ENCODE measurements at places on chromosomes 1 and 21. TPM values are rescaled to one million over a fixed set of nuclear protein-coding genes. Genes with fewer than 3 reads are reported as not detected.

GRCh38 chr1:192877283-192877886 is 68.5 kb downstream of the RGS2 start:
- DNase-seq = no peak

GFI1 gene
- 0.63 TPM for total RNA-seq

DNA sequence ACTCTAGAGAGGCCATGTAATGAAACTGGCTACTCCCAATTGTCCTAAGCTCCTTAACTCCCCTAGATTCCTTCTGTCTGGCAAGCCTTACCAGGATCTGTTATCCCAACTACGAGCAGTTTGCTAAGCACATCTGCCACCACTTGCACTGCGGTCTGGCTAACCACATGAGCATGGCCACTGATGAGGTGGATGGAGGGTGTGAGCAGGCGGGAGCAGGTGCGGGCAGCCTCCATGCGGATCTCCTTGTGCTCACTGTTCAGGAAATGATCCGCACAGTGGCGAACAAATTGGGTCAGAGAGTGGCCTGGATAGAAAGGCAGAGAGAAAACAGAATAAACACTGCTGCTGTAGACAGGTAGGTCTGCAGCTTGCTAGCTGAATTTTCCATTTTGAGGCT is 24.0 kb downstream of the MTOR start:
- no peak for DNase-seq

GRCh38 chr1:21414015-21414414 is 25.9 kb upstream of the NBPF3 start:
- DNase-seq = no peak

GRCh38 chr1:51736702-51737101 is 119.8 kb downstream of the OSBPL9 start:
- no peak for DNase-seq

- DNase-seq = no peak
Measured at GRCh38 chr1:71621785-71622184, 541.0 kb upstream of the ZRANB2 start.

DNA sequence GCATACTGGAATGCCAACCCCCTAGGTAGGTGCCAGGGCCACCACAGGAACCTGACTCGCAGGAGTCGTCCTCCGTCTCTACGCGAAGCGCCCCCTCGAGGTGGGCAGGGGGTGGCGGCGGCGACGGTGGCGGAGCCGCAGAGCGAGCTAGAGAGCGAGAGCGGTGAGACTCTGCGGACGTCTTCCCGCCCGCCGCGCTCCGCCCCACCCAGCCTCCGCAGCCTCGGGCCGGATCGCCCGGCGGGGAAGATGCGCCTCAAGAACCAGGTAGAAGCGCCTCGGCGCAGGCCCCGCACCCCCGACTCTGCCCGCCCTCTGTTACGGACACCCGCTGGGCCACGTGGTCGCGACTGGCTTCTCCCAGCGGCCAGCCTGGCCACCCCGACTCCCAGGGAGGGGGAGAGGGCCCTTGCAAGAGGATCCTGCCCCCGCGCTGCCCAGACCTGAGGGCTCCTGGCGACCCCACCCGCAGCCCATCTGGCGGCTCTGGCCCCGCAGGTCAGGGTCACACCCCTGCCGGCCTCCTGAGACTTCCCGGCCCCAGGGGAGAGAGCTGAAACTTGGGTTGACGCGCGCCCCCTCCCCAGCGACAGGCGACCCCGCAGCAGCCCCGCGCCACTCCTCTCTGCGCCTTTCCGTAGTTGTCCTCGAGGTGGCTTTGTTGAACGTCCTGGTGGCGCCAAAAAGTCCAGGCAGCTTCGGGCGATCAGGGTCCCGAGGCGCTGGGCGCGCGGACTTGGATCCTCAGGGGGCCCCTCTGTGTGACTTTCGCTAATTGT is 24.4 kb upstream of the AGBL4 start:
- no peak for DNase-seq
